ENCODE measurements at places on chromosomes 1 and 21.

DNA sequence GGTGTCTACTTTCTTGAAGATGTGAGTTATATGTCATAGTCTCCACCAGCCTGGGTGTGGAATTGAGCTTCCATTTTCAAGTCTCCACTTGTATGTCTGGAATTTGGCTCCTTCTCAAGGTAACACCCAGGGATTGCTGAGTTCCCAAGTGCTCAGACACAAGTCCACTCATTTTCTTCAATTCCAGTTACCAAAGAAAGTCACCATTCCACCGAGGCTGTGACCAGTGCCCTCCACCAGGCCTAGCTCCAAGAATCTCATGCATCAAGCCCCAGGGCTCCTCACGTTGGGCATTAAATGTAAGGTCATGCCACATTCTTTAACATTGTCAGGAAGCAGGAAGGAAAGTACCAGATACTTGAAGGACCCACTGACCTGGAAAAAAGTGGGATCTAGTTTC, 2.4 kb upstream of the RAB4A start:
- DNase-seq = no peak

DNA sequence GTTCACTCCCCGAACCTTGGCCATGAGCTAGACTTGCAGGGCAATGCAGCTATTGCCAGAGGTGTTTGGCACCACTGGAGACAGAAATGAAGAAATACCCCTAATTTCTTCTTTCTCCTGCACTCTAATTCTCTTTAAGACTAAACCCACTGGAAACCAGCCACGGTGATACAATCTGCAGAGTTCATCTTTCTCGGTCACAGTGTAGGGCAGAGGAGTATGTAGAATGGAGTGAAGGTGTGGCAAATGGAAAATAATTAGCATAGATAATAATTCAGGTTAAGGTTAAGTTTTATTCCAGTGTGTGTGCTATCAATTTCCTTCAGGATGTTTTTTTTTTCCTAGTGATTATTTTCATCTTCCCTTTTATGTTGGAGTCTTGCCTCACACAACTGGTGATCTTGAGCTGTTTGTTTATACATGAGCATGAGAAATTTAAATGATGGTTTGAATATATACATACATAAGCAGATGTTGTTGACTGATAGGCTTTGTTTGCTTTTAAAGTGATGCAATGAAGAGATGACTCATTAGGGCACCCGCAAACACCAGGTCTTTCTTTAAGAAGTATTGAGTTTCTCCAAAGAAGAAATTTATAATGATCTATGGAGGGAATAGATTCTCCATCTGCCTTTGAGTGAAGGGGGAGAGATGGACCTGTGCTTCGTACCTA, 81.9 kb downstream of the SPATA17 start:
- no peak for DNase-seq

GRCh38 chr1:46522184-46522968, 29.1 kb downstream of the KNCN start:
- DNase-seq = no peak

DNA sequence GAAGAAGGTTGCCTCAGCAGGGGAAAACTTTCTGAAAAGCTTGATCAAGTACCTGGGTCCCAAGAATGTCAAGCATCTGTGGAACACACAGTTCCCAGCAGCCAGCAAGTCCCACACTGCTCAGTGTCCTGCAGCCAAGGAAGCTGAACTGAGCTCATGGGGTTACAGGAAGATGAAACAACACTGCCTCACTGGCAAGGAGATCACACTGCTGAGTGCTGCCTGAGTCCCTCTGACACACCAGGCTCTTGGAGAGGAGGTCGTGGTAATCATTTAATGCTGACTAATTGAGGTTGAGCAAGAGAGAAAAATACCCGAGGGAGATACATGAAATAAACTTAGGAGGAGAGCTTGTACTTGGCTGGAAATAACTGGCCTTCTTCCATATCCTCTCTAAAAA, 75.2 kb downstream of the MPZL1 start:
- DNase-seq = peak; percentile 70

- no peak for DNase-seq
These were observed 183.9 kb upstream of the ESRRG start for GRCh38 chr1:216907100-216907499.

GRCh38 chr1:31764312-31765040, at the start of gene ADGRB2:
Gene ADGRB2, minus strand, starts transcription at chr1:31764340. Its CDS starts 7,119 bp downstream, at chr1:31757221.
- DNase-seq = peak; percentile 71

- DNase-seq = no peak
These were observed 30.4 kb downstream of the VAV3 start for GRCh38 chr1:107934578-107934977.

DNA sequence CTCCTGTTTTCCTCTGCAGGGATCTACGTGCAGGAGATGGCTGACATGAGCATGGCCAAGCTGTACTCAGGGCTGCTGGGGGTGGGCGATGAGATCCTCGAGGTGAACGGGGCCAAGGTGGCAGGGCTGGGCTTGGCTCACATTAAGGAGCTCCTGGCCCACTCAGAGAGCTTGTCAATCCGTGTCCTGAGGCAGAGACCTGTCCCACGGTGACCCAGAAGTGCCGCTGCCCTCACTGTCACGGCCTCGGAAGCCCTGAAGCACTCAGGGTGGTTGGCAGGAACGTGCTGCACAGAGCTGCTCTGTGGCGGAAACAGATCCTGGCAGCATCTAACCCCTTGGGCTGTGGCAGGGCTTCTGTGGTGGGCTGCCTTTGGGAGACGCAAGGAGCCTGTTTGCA, 37.6 kb downstream of the KIAA1614 start:
- no peak for DNase-seq

- no peak for DNase-seq
These were observed 121.9 kb upstream of the IVNS1ABP start for GRCh38 chr1:185438936-185439335.

DNA sequence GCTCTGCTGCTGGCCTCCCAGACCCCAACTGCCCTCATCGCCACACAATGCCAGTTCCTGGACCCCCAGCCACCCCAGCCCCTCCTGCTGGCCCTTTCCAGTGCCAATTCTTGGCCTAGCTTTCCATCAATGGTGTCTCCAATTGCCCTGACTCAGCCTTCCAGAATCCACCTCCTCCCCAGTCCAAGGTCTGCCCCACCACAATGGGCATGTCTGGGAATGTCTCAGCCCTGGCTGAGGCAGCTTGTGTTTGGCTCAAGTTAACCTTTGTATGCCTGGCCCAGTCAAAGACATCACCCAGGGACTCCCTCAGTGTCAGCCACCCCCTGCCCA, 16.4 kb downstream of the ALDH4A1 start:
- DNase-seq = no peak

DNA sequence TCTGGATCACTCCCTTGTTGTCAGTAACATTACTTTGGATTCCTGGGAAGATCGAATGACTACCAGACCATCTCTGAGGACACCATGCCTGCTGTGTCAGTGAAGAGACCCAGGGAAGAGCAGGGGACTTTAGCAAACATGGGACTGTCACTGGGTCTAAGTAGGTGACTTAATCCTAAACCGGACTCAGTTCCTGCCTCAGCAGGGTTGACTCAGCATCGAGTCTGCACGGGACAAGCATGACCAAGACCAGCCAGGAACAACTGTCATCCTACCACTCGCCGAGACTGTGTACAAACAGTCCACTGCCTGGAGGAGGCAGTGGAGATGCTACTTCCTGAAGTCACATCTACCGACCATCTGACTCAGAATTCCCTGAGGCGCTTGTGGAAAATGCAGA, 53.2 kb upstream of the RAB4A start:
- no peak for DNase-seq

DNA sequence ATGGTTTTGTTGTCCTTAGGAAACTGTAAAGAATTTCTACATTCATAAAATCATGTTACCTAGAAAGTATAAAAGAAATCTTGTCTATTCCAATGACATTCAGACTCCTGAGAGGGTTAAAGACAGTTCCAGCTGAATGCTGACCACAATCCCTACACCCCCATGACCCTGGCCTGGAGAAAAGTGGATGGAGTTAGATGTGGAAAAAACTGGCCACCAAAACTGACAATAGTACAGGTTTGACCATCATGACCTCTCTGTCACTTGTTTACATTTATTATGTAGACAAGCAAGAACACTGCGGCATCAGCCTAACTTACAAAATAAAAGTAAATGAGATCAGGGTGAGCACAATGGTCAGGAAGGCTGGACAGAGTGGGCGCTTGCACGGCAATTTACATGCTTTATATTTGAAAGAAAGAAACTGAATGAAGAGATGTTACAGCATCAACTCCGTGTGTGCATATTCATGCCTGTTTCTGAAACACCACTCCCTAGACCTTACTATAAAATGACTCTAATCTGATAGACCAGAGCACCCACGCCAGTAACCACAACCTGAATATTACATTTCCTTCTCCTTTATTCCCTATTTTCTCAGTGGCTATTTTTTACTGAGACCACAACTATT, 116.0 kb downstream of the ESRRG start:
- no peak for DNase-seq

DNA sequence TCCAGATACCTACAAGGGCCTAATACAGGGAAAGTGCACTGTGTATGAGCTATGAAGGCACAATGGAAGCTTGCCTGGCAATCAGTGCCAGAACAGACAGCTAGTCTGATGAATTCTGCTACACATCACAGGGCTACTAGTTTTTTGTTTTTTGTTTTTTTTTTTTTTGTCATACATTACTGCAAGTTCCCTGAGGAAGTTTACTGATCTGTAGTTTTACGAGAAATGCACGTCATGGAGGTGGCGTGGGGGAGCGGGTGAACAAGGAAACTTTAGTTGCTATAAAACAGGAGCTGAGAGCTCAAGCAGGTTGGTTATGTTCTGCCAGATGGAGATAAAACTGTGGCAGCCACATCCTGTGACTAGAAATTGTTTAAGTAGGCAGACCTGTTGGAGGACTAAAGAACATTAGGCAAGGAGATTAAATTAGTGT, 17.7 kb downstream of the PTPRC start:
- DNase-seq = no peak

GRCh38 chr1:222892137-222892769, 77.4 kb downstream of the DISP1 start:
- DNase-seq = no peak

DNA sequence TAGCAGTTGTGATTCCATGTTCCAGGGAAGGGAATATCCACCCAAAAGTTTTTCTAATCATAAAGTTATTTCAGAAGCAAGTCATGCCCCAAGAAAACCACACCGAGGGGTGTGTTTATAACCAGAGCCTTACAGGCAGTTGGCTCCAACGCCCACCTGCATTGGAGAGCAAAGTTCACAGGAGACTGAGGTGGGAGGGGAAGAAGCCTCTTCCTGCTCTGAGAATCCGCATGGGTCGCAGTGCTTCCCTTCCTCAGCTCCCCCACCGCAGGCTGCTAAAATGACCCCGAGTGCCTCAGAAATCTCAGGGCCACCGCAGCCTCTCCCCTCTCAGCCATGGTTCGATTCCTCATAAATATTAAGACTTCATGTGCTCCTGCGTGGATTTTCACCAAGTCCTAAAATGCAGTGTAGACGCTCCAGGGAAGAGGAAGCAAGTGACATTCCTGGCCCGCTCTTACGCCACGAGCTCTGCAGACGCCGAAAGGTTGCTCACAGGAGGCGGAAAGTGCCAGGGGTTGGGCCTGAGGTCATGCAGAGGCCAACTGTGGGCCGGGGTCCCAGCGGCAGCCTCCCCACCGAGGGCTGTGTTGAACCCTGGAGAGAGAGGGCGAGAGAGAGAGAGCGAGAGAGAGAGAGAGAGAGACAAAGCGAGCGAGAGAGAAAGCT, 13.4 kb upstream of the SPSB1 start:
- no peak for DNase-seq

DNA sequence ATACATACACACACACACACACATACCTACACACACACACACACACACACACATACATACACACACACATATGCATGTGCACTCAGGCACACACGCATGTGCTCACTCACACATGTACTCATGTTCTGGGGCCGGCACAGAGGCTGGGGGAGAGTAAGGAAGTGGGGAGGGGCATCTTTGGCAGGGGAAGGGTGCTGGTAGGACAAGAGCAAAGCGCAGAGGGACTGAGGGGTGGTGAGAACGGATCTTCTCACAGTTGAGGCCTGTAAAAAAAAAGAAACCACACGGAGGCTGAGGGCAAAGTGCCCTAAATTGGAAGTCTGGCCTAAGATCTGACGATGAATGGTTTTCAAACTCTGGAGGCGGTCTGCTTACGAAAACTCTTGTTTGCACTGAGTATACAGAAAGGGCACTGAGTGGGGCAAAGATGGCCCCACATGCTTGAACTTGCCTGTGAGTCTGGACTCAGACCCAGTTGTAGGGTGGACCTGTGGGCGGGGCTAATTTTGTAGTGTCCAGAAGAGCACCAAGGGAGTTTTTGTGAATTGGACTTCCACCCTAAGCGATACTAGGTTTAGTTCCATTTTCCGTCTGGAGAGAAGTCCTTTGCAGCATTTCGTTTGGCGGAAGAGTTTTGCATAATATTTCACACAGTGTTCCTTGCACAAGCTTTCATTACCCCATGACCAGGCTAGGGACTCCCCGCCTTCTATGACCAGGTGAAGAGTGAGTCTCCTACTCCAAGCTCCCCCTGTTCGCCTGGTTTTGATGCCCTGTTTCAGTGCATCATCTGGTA, 79.3 kb upstream of the LYST start:
- DNase-seq = no peak

DNA sequence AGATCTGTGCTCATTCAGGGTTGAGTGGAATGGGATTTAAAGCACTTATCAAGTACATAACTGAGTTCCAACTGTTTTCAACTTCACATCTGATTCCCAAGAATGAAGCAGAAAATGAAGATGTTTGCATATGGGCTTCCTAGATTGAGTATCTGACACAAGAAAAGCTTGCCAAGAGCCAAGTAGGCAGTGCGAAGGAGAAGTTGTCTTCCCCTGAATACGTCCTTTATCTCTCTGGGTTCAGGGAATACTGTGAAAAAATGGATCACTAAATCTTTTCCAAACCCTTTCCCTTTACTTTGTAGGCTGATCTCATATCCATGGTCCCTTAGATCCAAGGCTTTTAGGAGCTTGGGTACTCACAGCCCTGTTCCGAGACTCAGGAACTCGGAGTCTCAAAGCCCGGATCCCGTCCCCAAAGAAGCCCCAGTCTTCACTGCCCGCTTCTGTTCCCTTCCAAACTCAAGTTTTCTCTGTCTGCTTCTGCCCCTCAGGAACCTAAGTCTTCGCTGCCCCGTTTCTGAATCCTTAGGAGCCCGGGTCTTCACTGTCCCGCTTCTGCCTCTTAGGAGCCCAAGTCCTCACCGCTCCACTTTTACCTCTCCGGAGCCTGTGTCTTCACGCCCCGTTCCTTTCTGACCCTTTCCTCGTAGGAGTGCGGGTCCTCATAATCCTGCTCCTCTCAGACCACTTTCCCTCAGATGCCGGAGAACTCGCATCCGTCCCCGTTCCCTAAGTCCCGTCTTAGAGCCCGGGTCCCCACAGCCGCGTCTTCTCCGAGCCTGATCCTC, 616 bp downstream of the TAF12 start:
- no peak for DNase-seq
